CD8-positive, alpha-beta memory T cell (primary cell): ENCODE measurements at places on chromosomes 11 and 22. TPM values are rescaled to one million over a fixed set of nuclear protein-coding genes. Genes with fewer than 3 reads are reported as not detected.

GRCh38 chr22:44291674-44292360 lies 20.9 kb downstream of the SHISAL1 start:
- H3K27ac ChIP-seq = no peak overlapping the region
- no peaks in the 10 kb centered on the region for H3K4me1 ChIP-seq
- H3K36me3 ChIP-seq = no peaks in the 10 kb centered on the region
- no peaks in the 10 kb centered on the region for H3K27me3 ChIP-seq
- no peak for DNase-seq

- H3K27ac ChIP-seq = no peak overlapping the region
- peaks cover 26% of the 10 kb centered on the region for H3K36me3 ChIP-seq
- no peak for DNase-seq
- peaks cover 45% of the 10 kb centered on the region for H3K4me1 ChIP-seq
Observed at GRCh38 chr11:32586576-32587190, 3.1 kb downstream of the EIF3M start.

Gene OR51B5
- total RNA-seq = not detected

Gene NLRP10
- total RNA-seq = not detected

DNA sequence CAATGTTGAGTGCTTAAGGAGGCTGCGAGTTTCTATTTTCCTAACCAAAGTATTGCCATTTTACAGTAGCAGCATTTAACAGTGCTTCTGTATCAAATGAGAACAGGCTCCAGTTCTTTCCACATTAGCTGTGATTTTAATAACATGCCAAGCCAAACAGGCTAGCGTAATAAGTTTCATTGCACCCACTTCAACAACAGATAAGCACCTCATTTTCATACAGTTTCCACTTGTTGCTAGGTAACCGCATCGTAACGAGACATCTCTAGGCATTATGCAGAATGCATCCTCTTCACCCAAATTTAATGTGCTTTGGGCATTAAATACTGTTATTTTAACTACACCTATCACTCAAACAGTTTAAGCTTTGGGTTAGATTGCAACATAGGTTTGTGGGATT lies 79.0 kb downstream of the CADM1 start:
- H3K27me3 ChIP-seq = no peaks in the 10 kb centered on the region
- no peak overlapping the region for H3K27ac ChIP-seq
- H3K36me3 ChIP-seq = no peaks in the 10 kb centered on the region
- H3K4me3 ChIP-seq = no peak overlapping the region
- no peak for DNase-seq
- no peaks in the 10 kb centered on the region for H3K4me1 ChIP-seq

DNA sequence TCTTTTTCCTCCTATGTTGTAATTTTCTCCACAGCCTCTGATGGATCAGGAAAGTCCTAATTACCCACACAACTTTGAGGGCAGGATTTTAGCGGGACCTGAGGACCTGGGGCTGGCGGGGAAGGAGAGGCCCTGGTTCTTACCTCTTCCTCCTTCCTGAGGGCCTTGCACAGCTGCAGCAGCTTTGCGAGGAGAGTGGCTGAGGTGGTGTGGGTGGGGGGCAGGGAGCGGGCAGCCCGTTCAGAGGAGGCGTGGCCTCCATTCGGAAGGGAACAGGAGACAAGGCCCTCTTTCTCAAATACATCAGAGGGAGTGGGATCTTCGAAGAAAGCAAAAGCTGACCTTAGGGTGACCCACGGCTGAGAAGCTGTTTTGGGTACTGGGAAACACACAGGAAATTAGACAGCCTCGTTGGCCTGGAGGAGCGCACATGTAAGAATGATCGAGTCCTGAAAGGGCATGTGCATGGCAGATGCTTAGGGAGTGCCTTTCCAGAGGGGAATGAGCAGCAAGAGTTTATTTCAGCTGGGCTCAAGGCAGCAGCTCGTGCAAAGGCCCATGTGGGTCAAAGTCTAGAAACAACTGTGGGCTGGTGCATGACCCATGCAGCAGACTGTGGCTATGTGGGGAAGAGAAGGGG lies 76.6 kb upstream of the NARS2 start:
- H3K27me3 ChIP-seq = no peaks in the 10 kb centered on the region
- no peaks in the 10 kb centered on the region for H3K36me3 ChIP-seq
- H3K4me3 ChIP-seq = no peak overlapping the region
- no peaks in the 10 kb centered on the region for H3K4me1 ChIP-seq

DNA sequence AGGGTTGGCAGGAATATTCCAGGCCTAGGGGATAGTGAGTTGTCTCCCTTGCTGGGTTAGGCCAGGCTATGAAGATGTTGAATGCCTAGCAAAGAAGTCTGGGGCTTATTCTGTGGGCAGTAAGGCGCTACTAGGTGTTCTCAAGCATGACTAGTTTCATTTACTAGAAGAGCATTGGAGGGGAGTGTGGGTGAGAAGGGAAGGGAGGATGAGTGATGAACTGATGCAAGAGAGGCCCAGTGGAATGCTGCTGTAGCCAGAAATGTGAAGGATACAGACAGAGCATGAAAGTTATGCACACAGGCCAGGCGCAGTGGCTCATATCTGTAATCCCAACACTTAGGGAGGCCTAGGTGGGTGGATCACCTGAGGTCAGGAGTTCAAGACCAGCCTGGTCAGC lies 33.5 kb downstream of the POU2F3 start:
- no peak overlapping the region for H3K27ac ChIP-seq
- H3K4me1 ChIP-seq = no peaks in the 10 kb centered on the region
- no peak for DNase-seq
- no peak overlapping the region for H3K4me3 ChIP-seq

GRCh38 chr11:3916962-3917361 lies 61.5 kb downstream of the STIM1 start:
- no peak overlapping the region for H3K27ac ChIP-seq
- no peaks in the 10 kb centered on the region for H3K27me3 ChIP-seq
- no peak overlapping the region for H3K4me3 ChIP-seq
